ENCODE measurements at places on chromosomes 4 and X.

GRCh38 chr4:120667102-120667501 is 255.4 kb downstream of the PRDM5 start:
- no peak for DNase-seq

DNA sequence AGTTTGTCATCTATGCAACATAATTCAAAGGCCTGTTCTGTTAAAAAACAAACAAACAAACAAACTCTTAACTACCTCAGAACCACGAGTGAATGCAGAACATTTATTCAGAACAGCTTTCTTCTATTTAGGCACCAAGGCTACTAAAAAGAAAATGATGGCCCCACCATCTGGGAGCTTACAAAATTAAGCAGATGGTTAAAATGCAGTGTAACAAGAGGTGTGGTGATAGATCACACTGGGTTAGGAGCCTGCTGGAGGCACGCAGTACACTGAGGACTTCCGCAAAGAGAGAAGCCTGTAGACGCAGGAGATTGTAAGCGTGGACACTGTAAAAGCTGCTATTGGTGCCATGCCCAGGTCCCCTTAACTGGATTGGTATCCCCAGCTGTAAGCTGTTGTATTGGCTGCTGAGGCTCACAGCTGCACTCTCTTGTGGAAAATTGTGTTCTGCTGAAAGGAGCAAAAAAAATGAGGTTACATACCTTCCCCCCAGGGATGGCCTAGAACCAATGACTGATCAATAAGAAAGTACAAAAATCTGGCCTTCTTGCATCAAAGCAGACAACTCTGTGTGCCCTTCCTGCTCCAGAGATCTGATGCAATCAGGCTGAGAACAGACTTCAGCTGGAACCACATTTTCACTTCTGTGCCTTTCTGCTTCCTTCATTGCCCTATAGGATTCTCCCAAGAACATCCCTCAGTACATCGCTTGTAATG is 60.0 kb downstream of the SHROOM3 start:
- no peak for DNase-seq

DNA sequence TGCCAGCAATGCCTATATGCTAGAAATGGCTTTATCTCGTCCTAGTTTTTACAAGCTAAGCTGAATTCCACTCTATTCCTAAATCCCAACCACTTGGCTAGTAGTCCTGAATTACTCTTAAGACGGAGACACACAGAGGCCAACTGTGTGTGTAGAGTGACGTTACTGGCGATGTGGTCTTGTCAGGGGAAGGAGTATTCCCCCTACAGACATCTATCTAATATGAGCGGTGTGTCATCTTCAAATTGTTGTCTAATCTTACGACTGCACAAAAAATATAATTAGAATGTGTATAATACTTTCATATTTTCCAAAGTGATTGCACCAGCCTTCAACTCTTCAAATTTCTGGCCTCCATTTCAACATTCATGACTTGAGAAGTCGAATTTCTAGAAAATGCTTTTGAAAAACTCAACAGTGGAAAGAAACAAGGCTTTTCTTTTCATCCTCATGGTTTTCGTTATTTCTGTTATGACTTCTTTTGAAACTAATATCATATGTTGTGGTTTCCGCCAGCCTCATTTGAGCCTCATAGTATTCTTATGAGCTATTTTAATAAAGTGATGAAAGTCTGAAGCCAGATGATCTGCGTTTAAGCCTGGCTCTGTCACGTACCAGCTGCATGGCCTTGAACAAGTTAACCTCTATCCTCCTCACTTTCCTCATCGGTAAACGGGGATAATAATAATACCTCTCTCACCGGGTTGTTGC is 132.3 kb downstream of the SOWAHB start:
- DNase-seq: no peak

DNA sequence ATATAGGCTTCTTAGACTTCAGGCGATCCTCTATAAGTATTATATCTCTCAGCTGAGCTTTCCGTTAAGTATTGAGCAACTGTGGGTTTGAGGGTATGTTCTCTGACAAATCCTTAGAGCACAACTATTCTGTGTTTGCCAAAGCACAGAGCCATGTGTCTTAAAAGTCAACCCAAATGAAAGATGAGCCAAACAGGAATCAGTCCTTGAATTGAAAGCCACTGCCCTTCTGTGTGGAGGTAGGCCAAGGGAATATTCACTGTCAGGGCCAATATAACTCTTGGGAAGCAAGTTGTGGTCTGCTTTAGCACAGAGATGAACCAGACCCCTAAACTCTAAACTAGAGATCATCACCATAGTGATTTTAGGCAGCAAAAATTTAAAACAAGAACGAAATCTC is 164.0 kb downstream of the STAG2 start:
- DNase-seq: no peak

- DNase-seq: no peak
Observed at GRCh38 chr4:125719987-125720386, 405.2 kb downstream of the FAT4 start.

DNA sequence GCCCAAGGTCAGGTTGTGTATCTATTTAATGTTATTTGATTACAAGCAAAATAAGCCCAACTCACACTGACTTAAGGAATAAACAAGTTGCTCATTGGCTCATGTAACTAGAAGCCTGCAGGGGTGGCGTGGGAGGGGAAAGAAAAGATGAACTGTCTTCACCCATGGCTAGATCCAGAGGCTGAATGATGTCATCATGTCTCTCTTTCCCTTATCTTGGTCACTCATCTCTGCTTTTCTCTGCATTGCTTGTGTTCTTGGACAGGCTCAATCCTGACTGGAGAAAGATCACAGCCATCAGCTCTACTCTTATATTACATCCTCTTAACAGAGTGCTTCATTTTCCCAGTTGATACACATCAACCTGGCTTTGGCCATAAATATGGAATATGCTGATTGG is 290.0 kb upstream of the DIAPH2 start:
- DNase-seq: no peak

GRCh38 chrX:150849486-150849885 is 49.0 kb downstream of the CD99L2 start:
- DNase-seq: no peak

DNA sequence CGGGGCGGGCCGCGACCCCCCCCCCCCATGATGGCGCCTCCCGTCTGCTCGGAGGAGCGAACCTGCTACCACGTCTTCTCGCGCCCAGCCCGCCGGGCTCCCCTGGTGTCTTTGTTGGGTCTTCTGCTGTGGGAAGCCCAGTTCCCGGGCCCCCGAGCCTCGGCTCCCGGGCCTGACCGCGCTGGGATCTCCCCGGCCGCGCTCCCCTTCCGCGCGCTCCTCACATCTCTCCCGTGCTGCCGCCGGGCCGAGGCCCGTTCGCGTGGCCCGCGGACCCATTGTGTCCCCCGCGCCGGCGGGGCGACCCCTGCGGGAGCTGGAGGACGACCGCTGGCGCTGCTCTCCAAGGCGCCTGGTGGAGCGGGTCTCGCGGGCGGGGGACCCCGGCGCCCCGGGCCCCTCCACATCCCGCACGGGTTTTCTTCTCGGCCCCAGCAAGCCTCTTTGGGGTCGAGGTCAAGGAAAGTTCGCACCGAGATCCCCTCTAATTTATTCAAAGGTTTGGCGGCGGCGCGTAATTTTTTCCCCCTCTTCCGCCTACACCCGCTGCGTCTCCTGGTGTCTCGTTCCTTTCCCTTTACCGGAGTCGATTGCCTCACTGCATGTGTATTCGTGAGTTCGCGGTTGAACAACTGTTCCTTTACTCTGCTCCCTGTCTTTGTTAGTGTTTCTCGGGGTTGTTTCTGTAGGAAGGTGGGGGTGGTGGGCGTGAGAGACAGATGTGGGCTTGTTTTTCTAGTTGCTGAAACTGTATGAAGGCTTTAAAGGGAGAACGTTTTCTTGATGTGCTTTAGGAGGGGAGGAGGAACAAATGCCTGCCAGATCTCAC is 770 bp downstream of the SMAD1 start:
- DNase-seq: no peak

- no peak for DNase-seq
Observed at GRCh38 chr4:92307866-92308265, 4.1 kb downstream of the GRID2 start.

- no peak for DNase-seq
Observed at GRCh38 chrX:124737771-124738170, 391.4 kb downstream of the SH2D1A start.

GRCh38 chrX:23826653-23827052 is 43.7 kb downstream of the SAT1 start:
- no peak for DNase-seq

GRCh38 chrX:3374108-3374800 is 27.8 kb upstream of the MXRA5 start:
- no peak for DNase-seq

DNA sequence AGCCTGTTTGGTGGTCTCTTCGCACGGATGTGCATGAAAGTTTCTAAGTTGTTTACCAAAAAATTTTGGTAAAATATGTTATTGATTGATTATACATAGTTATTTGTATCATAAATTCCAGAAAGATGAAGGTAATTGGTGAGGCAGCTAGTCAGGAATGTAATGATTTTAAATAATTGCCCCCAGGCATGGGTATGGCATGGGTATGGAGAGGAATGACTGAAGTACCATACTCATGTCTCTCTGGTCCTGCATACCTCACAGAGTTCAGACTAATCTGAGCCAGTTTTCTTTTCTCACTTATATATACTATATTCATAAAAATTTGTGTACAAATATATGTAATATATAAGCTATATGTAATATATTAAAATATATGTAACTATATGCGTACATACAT is 329.0 kb upstream of the TECRL start:
- DNase-seq: no peak

DNA sequence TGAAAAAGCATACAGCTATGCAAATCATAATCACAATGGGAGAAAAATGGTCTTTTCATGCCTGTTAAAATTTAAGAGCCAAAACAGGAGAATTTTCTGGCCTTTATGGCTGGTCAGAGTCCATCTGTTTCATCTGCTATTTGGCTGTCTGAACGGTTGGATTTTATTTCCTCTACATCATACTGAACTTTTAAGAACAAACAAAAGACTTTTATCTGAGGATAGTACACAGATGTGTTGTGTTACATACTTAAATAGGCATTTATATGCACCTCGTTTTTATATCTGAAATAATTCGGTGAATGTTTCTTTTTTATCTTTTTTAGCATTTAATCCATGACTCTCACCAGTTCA is 18.0 kb upstream of the WWC2 start:
- no peak for DNase-seq

DNA sequence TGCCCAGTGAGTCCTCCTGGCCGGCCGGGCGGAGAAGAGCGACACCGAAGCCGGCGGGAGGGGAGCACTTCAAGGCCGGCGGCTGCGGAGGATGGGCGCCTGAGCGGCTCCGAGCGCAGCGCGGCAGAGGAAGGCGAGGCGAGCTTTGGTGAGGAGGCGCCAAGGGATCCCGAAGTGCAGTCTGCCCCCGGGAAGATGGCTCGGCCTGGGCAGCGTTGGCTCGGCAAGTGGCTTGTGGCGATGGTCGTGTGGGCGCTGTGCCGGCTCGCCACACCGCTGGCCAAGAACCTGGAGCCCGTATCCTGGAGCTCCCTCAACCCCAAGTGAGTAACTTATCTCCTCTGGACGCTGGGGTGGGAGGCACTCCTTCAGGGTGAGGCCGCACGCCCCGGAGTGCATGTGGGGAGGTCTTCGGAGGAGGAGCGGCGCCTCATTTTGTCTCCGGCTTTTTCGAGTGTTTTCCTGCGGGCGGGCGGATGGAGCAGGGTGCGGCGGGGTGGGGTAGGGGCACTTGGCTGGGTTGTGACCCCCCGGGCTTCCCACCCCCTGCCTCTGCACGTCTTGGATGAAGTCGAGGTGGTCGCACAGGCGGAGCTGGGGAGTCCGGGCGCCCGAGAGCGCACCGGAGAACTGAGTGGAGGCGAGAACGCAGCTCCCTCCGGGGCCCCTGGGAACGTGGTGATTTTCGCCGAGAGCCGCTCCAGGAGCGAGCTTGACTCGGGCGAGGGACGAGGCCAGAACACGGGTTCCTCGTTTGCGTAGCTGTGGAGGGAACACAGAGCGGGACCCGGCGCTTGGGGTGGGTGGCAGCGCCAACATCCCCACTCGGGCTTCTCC is 979 bp downstream of the EFNB1 start:
- peak; percentile 8 for DNase-seq

GRCh38 chrX:497186-498014 is 110.7 kb upstream of the PPP2R3B start:
- DNase-seq: no peak

GRCh38 chrX:48083212-48083611 is 11.8 kb upstream of the ZNF630 start:
- peak; percentile 35 for DNase-seq

DNA sequence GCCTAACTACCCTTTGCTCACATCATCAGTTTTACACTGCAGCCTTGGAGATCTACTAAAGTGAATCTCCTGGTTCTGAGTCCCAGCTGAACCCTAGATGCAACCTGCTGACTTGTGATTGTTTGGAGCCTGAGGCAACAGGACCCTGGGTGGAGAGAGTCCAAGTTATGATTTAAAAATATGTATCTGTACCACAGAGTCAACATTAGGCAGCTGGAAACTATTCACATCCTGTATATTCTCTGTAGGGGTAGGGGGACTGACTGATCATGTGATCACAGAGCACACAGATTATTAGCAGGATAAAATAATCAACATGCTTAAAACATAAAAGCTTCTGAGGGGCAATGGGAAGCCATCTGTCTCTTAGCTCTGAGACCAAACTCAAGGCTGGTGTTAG is 52.1 kb downstream of the CT47B1 start:
- no peak for DNase-seq

Data from activated CD4-positive, alpha-beta T cell treated with anti-CD3 and anti-CD28 coated beads, Interleukin-2, amount 50 U/mL, for 1 hour (primary cell).